ENCODE measurements at places on chromosomes 3 and 15. TPM values are rescaled to one million over a fixed set of nuclear protein-coding genes. Genes with fewer than 3 reads are reported as not detected.

Gene ANKUB1
- not detected for total RNA-seq

Gene SH2D7
- 9.7 TPM for total RNA-seq

Gene FMN1
- total RNA-seq: 32.6 TPM

Gene HRG
- not detected for total RNA-seq

Gene CCDC13
- 0.27 TPM for total RNA-seq

Gene LAMB2
- total RNA-seq: 145 TPM

Gene FSD2
- total RNA-seq: not detected

All from transverse colon (tissue), 4 donors.